ELF-1 (cell line): ENCODE measurements at places on chromosomes 11 and 22.

GRCh38 chr11:96384156-96384555 lies 5.6 kb downstream of the CCDC82 start:
- no peak for DNase-seq

GRCh38 chr11:6468712-6469495 lies 4.8 kb downstream of the TRIM3 start:
- DNase-seq = peak; percentile 98

DNA sequence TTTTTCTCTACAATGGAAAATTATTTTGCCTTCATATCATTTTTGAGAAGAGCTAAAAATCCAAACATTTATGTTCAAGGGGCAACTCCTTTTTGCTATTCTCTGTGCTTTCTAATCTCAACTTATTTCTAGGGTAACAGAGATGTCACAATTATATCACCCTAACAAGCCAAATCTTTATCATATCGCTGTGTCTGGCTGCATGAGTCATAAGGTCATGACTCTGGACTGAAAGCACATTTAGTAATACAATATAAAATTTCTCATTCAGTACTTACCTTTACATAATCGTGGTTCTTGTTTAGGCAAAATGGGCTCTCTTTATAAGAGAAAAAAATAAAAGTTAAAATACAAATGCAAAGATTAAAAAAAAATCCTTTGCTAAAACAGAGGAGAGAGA lies 326.0 kb downstream of the CASP12 start:
- no peak for DNase-seq

GRCh38 chr22:29270475-29271271 lies 2.6 kb downstream of the EWSR1 start:
- DNase-seq = no peak

DNA sequence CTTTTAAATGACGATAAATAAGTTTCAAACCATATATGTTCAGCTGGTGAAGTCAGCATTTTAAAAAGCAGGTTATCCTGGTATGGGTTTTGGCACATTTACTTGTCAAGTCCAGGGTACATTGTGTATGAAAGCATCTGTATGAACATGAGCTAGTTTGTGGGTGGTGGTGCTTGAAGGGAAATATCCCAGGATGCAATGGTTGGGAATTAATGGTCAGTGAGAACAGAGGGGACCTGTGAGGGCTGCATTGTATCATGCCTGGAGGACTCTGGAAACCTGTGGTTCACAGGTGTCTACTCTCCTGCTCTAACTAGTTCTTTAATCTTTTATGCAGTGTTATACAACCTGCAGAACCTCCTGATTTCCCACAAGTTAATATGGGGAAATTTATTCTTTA lies 5.8 kb downstream of the DEPDC7 start:
- no peak for DNase-seq

DNA sequence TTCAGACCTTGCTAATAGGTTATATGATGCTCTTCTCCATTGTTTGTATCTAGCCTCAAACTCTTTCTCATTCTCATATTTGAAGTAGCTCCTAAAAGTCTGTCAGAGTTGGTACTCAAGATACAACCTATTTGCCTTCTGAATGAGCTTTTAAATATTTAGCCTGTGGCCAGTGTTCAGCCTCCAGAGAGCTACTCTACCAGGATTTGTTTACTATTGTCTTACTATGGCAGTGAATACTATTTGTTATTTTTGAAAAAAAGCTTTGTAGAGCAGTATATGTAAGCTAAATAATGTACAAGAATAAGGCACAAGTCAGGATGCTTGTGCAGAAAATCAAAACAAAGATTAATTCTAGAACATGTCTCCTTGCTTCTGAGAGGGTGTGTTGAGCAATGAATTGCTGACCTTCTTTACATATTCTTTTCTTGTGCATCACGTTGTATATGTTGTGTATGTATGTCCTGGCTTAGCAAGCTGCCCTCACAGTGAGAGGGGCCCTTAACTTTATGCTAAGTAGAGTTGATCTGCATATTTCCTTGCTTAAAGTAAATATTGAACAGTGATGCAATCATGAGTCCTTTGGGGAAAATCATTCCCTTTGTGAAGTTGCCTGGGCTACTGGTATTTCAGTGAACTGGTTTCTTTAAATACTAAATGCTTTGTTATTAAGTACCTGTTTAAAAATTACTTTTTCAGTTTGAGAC lies 438.0 kb downstream of the LUZP2 start:
- DNase-seq = no peak

GRCh38 chr11:66462911-66463310 lies 3.8 kb upstream of the PELI3 start:
- DNase-seq = no peak
